Fibroblast of skin of left biceps (primary cell): ENCODE measurements at places on chromosomes 12 and 14.

DNA sequence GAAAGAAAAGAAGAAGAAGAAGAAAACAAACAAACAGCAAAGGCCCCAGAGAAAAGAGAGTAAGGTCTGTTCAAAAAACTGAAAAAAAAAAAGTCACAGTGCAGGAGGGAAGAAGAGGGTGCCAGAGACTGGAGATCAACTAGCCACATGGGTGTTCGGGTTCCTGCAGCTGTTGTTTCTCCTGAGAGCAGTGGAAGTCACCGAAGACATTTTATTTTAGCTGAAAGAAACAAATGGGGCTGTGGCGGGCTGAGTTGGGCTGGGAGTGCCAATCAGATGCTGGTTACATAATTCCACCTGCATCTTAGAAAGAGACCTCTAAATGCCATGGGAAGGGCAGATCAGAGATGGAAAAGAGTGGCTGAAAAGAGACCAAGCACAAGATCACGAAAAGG is 33.9 kb downstream of the ACTN1 start:
- no peak for DNase-seq

DNA sequence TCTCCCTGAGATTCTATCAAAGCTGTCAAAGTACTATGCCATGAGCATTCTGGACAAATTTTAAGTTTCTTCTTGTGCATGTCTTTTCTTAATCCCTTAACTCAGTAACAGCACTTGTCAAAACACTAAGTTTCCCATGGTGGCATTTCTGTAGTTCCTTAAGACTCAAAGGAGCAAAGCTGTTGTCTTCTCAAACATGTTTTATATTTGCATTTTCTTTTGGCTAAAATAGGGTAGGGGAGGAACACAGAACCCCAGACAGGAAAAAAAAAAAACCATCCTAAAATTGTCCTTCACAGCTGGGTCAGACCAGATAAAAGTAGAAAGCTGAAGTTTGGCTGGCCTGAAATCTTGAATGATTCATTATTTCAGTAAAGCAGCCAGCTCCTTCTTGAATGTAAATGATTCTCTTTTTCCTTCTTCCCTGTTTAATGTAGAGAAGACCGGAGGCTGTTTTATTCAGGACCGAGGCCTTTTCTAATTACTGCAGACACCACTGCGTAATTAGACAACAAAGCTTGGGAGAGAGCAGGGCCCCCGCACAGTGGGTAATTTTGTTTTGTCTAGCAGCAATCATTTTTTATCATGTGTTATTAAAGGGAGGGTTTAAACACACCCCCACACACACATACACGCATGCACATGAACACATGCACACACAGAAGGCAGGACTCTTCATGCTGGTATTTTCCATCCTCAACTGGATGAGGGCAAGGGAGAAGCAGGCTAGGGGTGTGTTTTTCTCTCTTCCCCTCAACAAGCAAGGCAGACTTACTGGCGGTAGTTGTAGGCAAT is 51.0 kb downstream of the PAH start:
- DNase-seq = no peak

- no peak for DNase-seq
Observed at GRCh38 chr14:104388011-104388521, 191.5 kb upstream of the C14orf180 start.

DNA sequence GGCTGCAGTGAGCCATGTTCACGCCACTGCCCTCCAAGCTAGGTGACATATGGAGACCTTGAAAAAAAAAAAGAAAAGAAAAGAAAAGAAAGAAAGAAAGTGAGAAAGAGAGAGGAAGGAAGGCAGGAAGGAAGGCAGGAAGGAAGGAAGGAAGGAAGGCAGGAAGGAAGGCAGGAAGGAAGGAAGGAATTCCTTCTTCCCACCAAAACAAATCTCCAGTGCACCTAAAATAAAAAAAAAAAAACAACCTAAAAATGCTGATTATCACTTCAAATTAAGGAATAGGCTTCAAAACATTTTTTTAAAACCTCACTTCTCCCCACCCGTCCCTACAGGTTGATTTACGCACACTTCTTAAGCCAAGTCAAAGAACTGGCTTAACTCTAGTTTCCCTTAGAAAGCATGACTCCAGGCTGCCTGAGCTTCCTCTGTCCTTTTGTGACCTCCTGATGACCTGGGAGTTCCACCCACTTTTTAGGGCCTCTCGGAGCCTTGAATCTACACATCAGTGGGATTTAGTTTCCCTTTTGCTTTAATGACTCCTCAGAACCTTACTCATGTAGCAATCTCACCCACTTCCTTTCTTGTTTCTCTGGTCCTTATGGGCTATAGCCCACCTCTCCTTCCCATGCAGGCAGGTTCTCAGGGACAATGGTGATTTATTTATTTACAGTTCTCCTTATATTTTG is 18.6 kb downstream of the DUSP6 start:
- no peak for DNase-seq

GRCh38 chr12:68458866-68459265 is 126.7 kb upstream of the MDM1 start:
- DNase-seq = no peak

DNA sequence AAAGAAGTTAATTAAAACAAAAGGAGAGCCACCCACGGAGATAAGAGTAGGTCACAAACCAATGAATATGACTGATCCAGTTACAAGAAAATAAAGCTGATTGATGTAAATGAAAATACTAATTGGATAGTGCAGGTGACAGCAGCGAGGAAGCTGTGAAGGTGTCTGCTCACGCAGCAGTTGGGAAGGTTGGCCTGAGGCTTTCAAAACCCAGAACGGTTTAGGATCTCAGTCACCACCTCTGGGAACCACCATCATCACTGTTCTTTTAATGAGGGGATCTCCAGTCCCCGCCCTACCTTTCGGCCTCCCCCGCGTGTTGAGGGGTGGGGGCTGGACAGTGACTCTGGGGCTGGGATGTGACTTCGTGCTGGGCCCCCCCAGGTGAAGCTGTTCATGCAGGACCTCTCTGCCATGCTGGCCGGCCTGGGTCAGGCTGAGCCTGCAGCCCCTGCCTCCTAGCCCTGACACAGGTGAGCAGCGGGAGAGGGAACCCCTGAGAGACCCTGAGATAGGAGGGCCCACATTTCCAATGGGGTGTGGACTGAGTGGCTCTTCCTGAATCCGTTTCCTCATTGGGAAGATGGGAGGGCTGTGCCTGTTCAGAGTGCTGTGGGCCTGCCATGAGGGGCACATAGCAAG is 7.8 kb downstream of the CFAP73 start:
- no peak for DNase-seq

DNA sequence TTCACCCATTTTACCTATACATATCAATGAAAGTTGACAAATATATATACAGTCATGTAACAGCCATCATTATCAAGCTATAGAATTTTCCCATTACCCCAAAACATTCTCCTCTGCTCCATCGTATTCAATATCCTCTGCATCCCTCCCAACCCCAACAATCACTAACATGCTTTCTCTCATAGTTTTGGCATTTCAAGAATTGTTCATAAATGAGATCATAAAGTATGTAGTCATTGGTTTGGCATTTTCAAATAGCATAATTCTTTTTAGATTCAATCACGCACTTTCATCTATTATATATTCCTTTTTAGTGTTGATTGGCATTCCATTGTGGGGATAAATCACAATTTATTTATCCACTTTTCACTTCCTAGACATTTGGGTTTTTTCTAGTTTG is 866.0 kb upstream of the TMEM132C start:
- peak; percentile 47 for DNase-seq

GRCh38 chr12:78698747-78699146 is 165.8 kb upstream of the SYT1 start:
- no peak for DNase-seq

DNA sequence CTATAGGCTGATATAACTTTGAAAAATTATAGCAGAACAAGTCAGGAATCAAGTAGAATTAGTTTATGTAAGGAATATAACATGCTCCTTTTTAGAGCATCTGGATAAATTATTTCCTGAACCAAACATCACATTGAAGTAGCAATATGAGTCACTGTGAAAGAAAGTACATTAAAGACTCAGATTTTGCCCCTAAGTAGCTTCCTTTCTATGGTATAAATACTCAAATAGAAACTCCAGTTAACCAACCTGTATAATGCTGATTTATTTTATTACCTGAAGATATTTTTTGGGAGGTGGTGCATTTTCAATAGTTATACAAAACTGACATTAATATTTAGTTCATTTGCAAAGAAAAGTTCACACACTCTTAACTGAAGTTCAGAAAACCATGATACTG is 312.1 kb downstream of the ITPR2 start:
- no peak for DNase-seq

- no peak for DNase-seq
Observed at GRCh38 chr12:125092872-125093680, 27.8 kb downstream of the AACS start.
